ENCODE measurements at places on chromosomes 12 and 14.

DNA sequence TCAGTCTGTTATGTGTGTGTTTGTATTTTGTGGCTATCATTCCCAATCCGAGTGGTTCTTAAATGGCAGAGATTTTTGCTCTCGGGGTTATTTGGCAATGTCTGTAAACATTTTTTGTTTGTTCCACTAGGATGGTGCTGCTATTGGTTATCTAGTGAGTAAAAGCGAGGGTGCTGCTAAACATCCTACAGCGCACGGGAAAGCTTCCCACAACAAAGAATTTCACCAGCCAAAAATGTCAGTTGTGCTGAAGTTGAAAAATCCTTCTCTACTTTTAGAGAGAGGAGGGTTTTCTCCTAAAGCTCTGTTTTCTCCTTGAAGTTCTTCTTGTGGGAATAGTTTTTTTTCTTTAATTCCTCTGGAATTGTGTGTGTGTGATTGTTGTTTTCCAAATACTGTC lies 2.4 kb downstream of the EXD2 start:
- DNase-seq, result no peak

GRCh38 chr12:23666866-23667265 lies 282.6 kb downstream of the SOX5 start:
- no peak for DNase-seq

- no peak for DNase-seq
Measured at GRCh38 chr12:24478254-24478653, 470.6 kb downstream of the BCAT1 start.

- no peak for DNase-seq
Measured at GRCh38 chr12:121751749-121752351, 39.3 kb downstream of the TMEM120B start.

GRCh38 chr12:26428420-26428819 lies 233.0 kb downstream of the SSPN start:
- DNase-seq, result no peak

Measured in stimulated activated CD4-positive, alpha-beta T cell treated with anti-CD3 and anti-CD28 coated beads, Interleukin-4, amount 100 ng/mL, for 48 hours (primary cell).